ENCODE measurements at places on chromosomes 3 and 15.

DNA sequence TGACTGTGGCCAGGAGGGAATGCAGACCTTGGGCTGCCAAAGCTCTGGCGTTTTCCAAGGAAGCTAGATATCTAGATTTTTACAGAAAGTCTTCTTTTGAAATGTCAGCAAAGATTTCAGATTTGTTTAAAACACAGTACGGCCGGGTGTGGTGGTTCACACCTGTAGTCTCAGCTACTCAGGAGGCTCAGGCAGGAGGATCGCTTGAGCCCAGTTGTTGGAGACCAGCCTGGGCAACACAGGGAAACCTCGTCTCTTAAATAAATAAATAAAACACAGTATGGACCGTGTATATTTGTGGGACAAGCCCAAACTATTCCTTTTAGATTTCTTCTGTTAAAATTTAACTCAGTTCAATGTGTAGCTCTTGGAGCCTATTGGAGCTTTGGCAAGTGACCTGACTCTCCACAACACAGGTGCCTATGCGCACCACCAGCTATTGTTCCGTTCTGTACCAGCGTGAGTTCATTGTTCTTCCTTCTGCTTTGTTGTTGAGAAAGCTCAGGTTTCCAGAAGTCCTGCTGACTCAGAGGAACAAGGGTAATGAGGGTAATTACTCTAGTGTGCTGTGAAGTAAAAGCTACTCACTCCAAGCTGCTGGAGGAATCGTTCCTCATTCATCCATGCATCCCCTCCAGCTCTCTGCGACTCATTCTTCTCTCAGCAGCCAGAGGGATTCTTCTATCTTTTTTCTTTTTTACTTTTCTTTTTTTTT lies 73.1 kb upstream of the SLC6A6 start:
- no peak for DNase-seq

- DNase-seq = no peak
Measured at GRCh38 chr3:187941848-187942194, 196.6 kb upstream of the BCL6 start.

DNA sequence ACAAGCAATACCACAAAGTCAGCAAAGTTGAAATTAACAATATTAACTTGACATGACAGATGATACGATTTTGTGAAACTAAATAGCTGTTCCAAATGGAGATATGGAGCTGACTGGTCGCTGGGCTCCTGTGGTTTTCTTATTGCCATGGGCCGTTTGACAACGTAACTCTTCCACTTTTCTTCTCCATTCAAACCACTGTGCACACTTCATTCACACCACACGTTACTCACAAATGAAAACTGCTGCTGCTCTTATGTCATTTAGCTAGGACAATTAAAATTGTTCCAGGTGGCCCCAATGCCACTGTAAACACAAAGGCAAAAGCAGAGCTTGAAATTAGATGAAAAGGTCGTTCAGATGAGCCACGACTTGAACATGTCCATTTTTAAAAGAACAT lies 94.0 kb upstream of the VGLL4 start:
- DNase-seq = no peak

GRCh38 chr15:86624261-86625036 lies 544.8 kb downstream of the AGBL1 start:
- DNase-seq = peak; percentile 59

DNA sequence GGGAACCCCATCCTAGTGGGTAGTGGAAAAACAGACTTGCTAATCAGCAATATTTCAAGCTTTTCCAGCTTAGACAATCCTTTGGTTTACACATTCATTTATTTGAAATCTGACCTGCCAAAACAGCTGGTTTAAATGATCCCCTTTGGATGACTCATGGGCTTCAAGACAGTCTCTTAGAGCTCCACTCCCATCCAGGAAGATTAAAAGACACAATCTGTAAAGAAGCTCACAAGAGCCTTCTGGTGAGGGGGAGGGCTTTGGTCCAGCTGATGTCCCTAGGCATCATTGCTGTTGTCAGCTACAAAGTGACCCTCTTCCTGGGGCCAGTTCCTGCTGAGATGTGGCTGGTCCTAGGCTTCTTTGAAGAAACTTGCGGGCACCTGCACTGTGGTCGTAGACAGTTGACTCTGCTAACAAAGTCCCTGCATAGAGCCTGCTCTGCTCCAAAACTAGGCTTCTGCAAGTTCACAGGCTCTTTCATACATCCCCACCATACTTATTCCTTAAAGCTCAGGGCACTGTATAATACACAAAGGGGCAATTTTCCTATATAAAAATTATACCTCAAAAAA lies 73.7 kb downstream of the IGSF11 start:
- DNase-seq = no peak

- no peak for DNase-seq
Measured at GRCh38 chr3:177603148-177603603, 405.9 kb upstream of the TBL1XR1 start.

DNA sequence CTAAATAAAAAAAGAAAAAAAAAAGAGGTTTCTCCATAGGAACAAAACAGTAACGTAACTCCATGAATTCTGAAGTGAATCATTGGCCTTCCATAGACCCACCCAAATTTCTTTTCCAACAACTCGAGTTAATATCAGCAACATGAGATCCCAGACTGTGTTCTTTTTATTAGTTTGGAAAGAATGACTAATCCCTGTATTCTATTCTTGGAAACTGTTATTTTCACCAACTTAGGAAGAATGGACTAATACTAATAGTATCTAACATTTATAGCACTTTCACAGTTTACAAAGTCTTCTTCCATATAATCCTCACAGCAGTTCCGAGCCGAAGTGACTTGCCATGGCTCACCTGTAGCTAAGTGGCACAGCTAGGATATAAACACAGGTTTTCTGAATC lies 72.7 kb upstream of the SLC4A7 start:
- no peak for DNase-seq

GRCh38 chr3:71185733-71186455 lies 397.6 kb downstream of the FOXP1 start:
- DNase-seq = no peak

DNA sequence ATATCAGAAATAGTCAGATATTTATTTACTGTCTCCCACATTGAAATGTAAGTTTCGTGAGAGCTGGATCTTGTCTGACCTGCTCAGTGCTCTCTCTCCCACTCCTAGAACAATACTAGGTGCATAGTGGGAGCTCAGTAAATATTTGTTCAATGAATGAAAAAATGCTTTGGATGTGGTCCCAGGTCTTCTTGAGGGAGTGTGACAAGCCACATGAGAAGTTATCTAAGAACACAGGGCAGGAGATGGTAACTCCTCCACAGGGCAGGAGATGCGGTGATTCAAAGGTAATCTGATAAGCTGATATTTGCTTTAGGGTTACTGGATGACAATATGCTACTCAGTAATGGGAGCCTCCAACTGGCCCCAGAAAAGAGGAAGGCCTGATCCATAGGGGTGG lies 25.8 kb upstream of the PLA2G4E start:
- no peak for DNase-seq

DNA sequence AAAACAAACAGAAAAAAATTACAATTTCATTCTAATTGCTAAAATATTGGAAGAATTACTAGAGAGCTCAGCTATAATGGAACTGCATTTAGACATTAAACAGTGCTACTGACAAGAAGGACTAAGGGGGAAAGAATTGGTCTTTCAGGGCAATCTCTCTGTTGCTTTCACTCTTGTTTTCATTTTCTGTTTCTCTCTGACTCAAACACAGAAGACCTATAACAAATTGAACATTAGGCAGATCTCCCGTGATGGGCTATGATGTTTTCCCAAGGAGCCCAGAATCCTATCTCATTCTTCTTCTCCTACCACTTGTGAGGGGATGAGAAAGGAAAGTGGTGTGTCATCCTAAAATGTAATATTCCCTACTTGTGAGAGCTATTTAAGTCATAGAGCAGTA lies 358.0 kb upstream of the TGFBR2 start:
- DNase-seq = no peak

- DNase-seq = no peak
Measured at GRCh38 chr3:27910456-27910855, 188.3 kb upstream of the EOMES start.

- DNase-seq = peak; percentile 44
Measured at GRCh38 chr3:10941972-10942371, 50.6 kb upstream of the SLC6A1 start.

- DNase-seq = no peak
Measured at GRCh38 chr3:38264353-38264771, 1.2 kb upstream of the SLC22A13 start.

- DNase-seq = no peak
Measured at GRCh38 chr3:188573291-188573940, 419.5 kb downstream of the LPP start.

Measured in activated naive CD4-positive, alpha-beta T cell treated with anti-CD3 and anti-CD28 coated beads, Interleukin-2, amount 10 ng/mL, durations not matched to agents 7 days and 5 days (primary cell).